GM18507 (cell line): ENCODE measurements at places on chromosomes 3 and 15.

GRCh38 chr15:20407553-20407952 lies 134.0 kb downstream of the GOLGA6L6 start:
- DNase-seq = no peak

DNA sequence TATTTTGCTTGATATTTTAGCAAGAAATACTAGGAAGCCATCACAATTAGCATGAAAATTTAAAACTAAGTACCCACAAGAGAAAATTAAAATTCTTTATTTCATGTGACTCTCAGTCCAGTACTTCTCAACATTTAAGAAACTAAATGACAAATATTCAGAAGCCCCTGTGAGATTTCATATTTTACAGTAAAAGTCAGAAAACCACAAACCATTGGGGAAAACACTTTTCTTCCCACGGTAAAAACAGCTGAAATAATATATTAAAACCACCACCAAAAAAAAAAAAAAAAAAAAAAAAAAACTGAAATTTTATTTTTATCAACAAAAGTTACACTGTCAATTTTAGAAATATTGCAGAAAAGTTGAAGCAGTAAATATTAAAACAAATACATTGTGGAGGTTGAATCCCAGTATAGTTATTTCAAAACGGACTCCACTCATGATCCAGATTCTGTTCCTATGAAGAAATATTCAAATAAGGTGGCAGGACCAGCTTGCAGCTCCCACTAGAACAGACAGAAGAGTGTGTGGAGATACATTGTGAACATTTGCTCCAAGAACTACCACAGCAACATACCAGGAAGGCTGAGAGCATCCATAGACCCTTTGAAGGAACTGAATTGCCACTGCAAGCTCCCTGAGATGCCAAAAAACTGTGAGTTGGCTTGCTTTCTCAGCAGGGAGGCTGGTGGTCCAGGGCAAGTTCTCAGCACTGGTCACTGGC lies 308.2 kb downstream of the CTNNB1 start:
- no peak for DNase-seq

- DNase-seq = no peak
These were observed 16.3 kb downstream of the COL6A6 start for GRCh38 chr3:130533247-130533646.

- no peak for DNase-seq
These were observed 99.9 kb upstream of the MLF1 start for GRCh38 chr3:158470944-158471638.

DNA sequence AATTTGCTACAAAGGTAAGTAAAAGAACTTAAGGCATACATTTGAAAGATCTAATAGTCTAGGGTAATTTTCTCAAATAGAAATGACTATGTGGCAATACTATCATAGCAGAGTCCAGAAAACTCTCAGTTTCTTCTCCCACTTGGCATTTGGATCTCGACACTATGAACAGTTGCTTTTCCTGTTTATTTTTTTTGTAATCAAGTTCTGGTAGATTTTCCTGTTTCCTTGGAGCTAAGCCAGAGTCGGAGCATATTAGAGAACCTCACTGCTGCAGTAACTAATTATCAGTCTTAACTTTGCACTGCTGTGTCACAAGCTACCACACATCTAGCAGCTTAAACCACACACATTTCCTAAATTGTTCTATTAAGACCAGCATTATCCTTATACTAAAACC lies 44.9 kb upstream of the ZNF385D start:
- no peak for DNase-seq

- DNase-seq = no peak
These were observed 83.7 kb upstream of the COL6A6 start for GRCh38 chr3:130433306-130433705.

DNA sequence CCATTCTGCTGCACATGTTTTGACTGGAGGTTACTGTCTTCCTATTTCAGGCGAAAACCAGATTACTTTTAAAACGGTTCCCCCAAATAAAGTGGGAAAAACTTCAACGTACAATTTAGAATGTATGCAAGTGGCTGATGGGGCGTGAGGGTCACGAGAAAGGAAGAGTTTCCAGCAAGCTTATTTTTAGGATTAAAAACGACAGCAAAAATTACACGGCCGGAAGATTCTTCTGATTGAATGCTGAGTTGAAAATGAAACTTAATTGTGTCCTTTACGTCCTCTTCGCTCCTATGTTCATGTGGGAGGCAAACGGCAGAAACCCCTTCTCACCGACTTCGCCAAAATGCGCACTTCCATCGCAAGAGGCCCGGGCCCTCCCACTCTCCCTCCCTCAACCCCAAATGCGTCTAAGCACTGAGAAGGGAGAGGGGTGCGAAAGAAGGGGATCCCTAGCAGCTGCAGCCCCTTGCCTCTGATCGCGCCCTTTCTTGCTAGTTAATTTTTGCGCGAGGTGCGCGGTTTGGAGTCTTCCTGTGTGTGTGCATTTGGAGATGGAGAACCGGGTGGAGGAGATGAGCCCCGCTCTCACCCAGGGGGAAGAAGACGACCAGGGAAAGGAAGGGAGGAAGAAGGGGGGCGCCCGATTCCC lies 656 bp downstream of the CD47 start:
- DNase-seq = peak; percentile 8

- no peak for DNase-seq
These were observed 34.5 kb downstream of the TBL1XR1 start for GRCh38 chr3:177162742-177163141.

DNA sequence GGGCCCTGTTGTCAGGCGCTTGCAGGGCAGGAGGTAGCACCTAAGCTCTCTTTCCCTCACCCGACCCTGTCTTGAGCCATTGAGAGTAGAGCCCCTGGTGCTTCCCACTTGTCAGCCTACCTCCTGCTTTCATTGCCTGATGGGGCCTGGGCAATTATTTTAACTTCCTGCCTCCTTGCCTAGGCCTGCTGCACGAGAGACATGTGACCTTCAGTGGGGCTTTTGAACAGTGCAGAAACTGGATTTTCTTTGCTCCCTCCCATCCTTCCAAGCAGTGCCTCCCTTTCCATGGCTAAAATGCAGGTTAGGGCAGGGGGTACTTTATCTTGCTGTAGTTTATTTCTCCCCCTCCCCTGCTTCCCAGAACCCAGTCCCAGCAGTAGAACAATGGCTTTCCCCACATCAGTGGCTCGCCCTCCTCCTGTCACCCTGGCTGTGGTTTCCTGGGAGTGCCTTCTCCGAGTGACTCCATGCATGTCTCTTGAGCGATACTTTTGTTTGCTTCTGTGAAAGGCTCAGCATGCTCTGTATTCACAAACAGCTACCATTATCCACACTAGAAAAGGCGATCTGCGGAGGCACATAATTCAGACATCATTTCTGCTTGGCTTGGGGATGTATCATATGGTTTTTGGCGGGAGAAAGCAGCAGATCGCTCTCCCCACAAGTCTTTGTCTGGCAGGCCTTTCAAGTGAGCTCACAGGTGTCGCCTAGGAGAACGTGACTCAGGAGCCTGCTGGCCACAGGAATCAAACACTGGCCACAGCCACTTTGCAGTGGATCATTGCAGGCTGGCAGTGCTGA lies 24.1 kb downstream of the PDIA5 start:
- DNase-seq = no peak

GRCh38 chr3:128073185-128073725 lies 21.0 kb downstream of the SEC61A1 start:
- DNase-seq = no peak
